ENCODE measurements at places on chromosomes 11 and 22.

DNA sequence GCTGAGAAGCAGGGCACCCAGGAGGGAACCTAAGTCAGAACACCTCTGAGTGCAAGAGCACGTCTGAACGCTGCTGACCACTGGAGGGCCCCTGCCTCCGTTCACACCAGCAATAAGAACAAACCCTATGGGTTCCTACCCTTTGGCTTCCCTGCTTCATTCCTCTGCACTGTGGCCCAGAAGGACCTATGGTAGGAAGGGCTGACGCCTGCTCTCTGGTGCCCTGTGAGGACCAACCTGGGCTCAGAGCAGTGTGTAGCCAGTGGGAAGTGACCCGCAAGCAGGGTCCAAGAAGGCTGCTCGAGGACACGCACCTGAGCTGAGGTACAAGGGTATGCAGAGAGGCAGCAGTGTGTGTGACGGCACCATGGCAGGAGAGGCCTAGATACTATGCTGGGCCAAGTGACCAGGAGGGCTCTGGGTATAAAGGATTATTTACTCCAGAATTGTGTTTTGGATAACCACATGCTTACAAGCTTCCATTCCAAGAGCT lies 68.8 kb upstream of the CLTCL1 start:
- DNase-seq = no peak

- no peak for DNase-seq
Observed at GRCh38 chr22:47192651-47193437, 430.4 kb downstream of the TBC1D22A start.

- no peak for DNase-seq
Observed at GRCh38 chr11:83159902-83160865, 3.3 kb downstream of the PCF11 start.

- no peak for DNase-seq
Observed at GRCh38 chr11:71139516-71140205, 112.7 kb downstream of the SHANK2 start.

- DNase-seq = no peak
Observed at GRCh38 chr11:72587696-72588095, 86.5 kb downstream of the PDE2A start.

Data from activated naive CD4-positive, alpha-beta T cell treated with Interleukin-2 at 50 U/mL for 16 hours (primary cell).